Heart left ventricle (tissue), 16 donors: ENCODE measurements at places on chromosomes 3 and 15. TPM values are rescaled to one million over a fixed set of nuclear protein-coding genes. Genes with fewer than 3 reads are reported as not detected.

GRCh38 chr15:47897525-47897924, 180.2 kb downstream of the SEMA6D start:
- no peak for DNase-seq

DNA sequence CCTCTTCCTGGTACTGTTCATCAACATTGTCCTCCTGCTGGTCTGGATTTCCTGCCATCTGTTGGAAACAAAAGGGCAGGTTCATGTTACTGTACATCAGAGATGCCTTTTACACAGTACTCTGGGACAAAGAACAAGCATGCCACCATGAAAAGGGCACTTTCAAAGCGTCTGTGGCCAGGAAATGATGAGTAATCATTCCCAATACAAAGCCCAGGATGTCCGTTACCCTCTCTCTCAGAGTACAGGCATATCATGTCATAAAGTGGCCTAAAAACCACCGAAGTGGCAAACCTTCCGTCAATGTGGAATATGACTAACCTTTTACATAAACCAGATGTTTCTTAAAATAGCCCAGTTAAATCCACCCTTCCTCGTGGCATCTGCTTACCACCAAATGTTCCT, 71.2 kb downstream of the GOLIM4 start:
- no peak for DNase-seq

Gene PPM1M
- 22.7 TPM for total RNA-seq

Gene TGM4
- not detected for total RNA-seq

Gene FBXO40
- total RNA-seq: 221 TPM

DNA sequence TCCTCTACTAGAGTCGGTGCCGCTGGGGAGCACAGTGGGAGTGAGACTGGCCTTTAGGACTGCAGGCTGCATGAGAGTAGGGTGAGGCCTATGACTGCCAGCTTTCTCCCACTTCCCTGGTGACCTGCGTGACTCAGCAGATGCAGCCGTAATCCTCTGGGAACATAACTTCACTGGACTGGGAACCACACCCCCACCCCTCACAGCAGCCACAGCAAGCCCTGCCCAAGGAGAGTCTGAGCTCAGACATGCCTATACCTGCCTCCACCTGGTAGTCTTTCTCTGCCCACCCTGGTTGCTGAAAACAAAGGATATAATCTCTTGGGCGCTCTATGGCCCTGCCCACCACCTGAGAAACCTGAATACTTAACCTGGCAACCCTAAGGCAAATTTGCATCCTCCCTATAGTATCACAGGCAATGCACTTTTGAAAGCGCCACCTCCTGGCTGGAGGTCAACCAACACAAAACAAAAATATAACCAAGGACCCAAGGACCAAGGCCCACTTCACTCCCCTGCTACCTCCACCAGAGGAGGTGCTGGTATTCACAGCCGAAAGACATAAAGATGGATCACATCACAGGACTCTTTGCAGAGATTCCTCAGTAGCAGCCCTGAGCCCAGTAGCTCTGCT, 308.9 kb downstream of the CTNNB1 start:
- DNase-seq: no peak

Gene C3orf70
- 1.2 TPM for total RNA-seq

GRCh38 chr15:93029836-93030429, 59.1 kb downstream of the RGMA start:
- no peak for DNase-seq

- no peak for DNase-seq
Measured at GRCh38 chr3:133479895-133480669, 80.2 kb downstream of the BFSP2 start.

DNA sequence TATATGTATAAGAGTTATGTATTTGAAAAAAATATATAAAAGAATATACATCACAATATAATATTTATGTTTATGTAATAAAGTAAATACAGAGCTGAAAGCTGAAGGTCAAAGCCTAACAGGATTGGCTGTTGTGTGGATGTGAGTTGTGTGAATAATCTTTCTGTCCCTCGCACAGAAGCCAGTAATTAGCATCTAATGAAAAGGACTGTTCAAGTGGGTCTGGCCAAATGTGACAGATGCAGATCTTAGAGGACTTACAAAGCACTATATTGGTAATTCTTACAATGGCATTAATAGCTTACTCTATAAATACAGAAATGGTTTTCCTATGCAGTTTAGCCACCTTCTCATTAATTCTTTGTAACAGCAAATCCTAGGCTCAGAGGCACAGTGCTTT, 2.4 kb downstream of the MKRN3 start:
- no peak for DNase-seq

Gene ADPRH
- total RNA-seq: 11.5 TPM

DNA sequence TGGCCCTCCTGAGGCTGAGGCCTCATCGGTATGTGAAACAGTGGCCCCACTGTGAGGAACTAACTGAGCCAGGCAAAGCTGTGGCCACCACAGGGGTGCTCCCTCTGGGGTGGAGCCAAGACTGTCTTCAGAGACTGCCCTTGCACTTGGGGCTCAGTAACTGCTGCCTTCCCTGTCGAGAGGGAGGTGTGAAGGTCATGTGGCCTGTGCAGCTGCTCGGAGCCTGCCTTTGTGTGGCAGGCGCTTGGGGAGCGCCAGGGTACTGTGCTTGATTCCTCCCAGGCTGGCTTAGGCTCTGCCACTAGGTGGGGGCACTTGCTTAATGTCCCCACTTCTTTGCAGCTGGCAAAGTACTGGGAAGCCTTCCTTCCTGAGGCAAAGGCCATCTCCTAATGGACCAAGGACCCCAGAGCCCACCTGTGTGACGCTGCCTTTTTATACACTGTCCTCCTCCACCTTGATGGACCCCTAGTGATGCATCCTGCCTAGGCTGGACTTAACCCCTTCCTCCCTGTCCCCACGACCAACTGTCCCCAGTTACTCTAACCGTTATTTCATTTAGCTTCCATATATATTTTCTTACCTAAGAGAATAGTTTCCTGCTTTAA, 14.2 kb upstream of the SNX22 start:
- DNase-seq: no peak

- no peak for DNase-seq
Measured at GRCh38 chr3:60086811-60087210, 1037.0 kb upstream of the CFAP20DC start.

GRCh38 chr15:92869263-92869940, 30.7 kb upstream of the CHD2 start:
- no peak for DNase-seq

GRCh38 chr3:194446754-194447153, 40.0 kb downstream of the ATP13A3 start:
- no peak for DNase-seq

DNA sequence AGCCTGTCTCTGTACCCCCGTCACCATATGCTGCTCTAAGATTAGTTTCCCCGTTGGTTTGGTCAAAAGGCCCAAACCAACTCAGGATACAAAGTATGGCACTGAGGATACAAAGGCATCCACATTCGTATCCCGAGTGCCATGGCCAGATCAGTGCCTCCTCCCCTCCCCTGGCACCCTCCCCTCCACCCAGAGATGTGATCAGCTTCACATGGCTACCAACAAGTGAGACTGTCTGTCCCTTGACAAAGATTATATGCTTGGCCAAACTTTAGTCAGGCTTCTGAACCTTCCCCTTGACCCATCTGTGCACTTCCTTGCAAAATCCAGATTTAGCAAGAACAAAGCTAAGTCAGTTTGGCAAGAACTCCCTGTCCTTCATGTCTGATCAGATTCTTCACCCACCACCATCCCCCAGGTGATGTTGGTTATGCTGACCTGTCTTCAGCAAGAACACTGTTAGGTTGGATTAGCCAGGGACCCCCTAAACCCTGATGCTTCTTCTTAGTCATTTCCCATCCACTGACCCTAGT, 61.7 kb downstream of the KLF15 start:
- DNase-seq: no peak

GRCh38 chr3:133292296-133292695, 107.6 kb upstream of the BFSP2 start:
- no peak for DNase-seq

Gene GHRL
- not detected for total RNA-seq

- DNase-seq: no peak
Measured at GRCh38 chr3:170499562-170500156, 81.0 kb downstream of the CLDN11 start.

Gene ARHGAP31
- 31.9 TPM for total RNA-seq

DNA sequence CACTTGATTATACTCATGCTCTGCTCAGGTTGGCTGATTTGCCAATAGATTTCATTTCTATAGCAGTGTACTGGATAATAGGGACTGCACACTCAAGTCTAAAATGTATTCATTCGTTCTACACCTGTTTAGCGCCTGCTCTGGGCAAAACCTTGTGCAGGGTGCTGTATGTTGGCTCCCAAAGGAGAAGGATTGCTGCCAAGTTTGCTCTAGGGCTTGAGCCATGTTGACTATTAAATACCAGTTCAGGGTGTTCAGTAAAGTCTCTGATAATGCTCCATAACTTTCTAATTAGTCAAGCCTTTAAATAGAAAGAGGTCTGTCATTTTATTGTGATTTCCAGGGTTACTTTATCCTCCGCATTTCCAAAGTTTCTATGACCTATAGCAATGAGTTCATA, 470.2 kb downstream of the MAGI1 start:
- no peak for DNase-seq

- no peak for DNase-seq
Measured at GRCh38 chr3:12270976-12271375, 17.9 kb upstream of the PPARG start.

Gene TRAT1
- not detected for total RNA-seq

GRCh38 chr3:189282189-189282588, 110.4 kb downstream of the TPRG1 start:
- DNase-seq: no peak

Gene TUSC7
- total RNA-seq: not detected

DNA sequence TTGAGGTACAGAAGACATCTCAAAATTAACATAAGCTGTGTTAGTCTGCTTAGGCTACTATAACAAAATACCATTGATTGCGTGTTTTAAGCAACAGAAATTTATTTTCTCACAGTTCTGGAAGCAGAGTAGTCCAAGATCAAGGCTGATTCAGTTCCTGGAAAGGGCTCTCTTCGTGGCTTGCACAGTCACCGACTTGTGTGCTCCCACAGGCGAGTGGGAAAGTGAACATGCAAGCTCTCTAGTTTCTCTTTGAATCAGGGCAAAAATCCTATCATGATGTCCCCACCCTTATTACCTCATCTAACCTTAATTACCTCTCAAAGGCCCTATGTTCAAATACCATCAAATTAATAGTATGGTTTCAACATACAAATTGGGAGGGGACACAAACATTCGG, 505.9 kb downstream of the ZIC1 start:
- DNase-seq: no peak

Gene CCR3
- total RNA-seq: not detected

Gene ECE2
- total RNA-seq: not detected
